ENCODE measurements at places on chromosomes 4 and X.

DNA sequence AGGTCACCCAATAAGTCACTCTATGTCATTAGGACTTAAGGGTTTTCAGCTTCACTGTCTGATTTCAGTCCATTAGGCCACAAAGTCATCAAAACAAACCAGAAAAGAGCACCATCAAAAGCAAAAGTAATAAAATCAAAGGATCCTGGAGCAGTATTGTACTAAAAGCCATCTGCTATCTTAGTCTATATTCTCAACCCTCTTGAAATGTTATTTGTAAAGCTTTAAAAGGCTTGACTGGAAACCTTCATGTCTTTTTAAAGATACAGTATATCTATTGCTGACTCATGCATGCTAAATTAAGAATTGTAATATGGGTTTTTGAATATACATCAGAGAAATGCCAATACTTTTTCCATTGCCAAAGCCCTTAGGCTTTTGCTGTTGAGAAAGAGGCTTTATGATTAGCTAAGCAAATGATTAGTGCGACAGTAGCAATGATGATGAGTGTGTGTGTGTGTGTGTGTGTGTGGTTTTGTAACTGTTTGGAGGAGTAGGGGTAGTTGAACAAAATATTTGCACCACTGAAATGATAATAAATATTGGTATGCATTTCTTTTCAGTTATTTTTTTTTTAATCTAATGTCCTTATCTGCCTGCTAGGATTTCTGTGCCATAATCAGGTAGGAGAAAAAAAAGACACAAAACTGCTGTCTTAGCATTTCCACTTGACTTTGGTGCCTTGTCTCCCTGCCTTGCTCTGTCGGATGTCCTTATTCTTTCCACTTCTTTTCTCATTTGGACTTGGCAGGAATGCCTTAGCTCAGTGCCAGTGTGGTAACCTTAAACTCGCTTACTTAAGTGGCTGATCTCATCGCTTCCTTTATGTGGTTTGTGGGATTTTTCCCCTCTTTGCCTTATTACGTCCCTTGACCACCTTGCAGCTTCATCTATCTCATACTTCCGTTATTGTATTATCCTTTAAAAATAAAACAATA, 119.7 kb downstream of the PCDH7 start:
- no peak for DNase-seq

DNA sequence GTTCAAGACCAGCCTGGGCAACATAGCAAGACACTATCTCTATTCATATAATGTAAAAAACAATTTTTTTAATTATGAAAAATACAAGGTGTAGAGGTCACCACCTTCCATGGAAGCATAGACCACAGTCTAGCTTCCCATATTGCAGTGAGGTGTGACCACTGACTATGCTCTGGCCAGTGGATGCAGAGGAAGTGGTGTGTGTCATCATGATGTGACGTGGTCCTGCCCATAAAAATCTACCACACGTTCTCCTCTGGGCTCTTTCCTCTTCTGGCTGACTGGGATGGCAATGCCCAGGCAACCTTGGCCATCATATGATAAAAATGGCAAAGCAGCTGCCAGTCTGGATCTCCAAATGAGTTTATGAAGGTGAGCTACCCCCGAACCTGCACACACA, 65.7 kb downstream of the RBM47 start:
- DNase-seq: no peak

- DNase-seq: no peak
These were observed 27.9 kb upstream of the FUNDC1 start for GRCh38 chrX:44570522-44570921.

DNA sequence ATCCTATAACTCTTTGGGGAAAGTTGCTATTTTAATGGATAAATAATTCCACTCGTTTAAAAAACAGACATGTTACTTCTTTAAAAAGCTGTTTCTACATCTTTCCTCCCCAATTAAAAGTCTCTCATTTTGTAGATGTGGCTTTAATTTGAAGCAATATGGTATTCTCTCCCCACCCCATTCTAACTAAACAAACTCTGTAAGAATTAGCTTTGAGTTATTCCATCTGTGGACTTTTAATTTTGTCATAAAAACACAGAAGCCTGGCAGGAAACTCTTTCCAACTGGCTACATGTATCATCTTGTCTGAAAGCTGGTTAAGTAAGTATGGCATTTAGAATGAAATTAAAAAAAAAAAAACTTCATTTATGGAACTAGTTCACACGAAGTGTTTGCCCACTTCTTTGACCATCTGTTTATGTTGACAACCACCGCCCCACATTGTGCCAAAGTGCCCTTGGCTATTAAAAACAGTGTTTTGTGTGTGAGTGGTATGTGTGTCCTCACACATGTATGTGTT, 140.3 kb downstream of the NAA11 start:
- DNase-seq: no peak

DNA sequence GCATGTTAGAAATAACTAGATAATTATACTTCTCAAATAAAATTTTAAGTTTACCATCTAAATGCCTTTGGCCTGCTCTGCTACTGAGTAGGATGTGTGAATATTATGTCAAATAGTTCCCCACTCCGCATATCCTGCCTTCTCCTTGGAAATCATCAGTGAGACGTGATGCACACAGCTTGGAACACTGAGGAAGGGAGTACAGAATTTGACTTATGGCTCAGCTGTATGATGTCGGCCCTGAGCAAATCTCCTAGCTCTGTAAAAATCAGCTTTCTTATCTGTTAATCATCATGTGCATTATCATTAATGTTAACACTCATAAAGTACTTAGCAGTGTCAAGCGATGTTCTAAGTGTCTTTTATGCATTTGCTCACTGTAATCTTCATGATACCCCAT, 241.0 kb upstream of the ANKRD50 start:
- DNase-seq: no peak

GRCh38 chrX:154002215-154002719, 17.4 kb downstream of the IRAK1 start:
- peak; percentile 65 for DNase-seq

Data from activated T-cell treated with anti-CD3 and anti-CD28 coated beads, Interleukin-2, amount 50 U/mL, for 48 hours (primary cell).